H1 (cell line): ENCODE measurements at places on chromosomes 13 and 19. TPM values are rescaled to one million over a fixed set of nuclear protein-coding genes. Genes with fewer than 3 reads are reported as not detected.

DNA sequence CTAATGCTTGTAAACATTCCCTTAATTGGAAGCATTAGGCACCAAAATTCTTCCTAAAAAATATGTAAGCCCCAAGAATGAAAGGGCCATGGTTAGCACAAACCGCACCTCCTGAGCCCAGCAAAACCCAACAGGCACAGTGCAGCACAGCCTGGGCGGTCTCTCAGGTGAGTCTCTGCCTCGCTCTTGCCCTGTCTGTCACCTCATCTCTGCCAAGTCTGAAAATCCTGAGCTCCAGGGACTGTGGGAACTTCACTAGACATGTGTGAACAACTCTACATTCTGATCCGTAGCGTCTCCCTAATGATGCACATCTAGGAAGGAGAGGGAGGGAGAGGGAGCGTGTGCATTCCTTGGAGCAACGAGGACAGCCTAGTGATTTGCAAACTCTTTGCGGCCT, 88.8 kb upstream of the GJB6 start:
- DNase-seq = no peak

DNA sequence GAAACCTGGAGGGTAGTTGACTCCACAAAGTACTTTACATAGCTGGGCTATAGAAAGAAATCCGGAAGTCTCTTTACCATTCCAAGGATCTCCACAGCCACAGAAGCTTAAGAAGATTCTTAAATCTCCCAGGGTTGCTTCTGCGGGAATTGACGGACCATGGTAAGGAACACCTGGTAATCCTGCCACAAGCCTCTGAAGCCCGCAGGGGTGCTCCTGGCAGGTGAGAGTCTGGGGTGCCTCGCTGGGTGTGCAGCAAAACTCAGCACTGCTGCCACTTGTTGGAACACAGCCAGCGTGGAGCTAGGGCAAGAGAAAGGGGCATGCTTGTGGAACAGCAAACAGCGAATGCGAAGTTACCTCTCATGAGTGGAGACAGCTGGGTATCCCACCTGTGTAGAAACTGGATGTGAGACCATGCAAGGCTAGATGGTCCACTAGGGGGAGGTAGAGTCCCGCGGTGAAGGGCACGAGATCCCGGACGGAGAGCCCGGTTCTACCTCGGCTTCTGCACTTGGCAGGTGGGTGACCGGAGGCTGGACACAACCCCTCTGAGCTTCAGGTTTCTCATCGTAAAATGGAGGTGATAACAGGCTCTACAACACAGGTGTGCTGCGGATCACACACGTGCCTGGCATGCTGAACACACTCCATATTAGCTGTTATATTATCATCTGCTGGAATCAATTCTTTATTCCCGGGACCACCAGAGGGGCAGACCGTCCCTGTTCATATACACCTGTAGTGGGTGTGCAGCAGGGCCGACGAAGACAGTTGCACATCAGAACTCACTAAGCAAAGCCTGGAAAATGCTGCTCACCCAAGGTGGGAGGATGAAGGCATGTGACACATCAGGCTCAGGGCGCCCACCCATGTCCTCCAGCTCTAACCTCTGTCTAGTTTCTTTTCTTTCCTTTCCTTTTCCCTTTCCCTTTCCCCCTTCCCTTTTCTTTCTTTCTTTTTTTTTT, 24.1 kb upstream of the UBAC2 start:
- DNase-seq = peak; percentile 94

DNA sequence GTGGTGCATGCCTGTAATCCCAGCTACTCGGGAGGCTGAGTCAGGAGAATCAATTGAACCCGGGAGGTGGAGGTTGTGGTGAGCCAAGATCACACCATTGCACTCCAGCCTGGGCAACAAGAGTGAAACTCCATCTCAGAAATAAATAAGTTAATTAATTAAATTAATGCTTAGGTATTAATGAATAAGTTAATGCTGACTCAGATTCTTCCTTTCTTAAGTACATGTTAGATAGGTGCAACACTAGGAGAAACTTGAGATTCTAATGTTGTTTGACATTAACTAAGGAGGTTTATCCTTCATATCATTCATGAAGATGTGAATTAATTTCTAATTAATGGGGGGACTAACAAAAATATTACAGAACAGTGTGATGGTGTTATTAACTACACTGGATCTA, 812.6 kb upstream of the SPRY2 start:
- DNase-seq = no peak

- no peak for DNase-seq
Observed at GRCh38 chr13:42820451-42820850, 39.1 kb downstream of the FAM216B start.

- peak; percentile 91 for DNase-seq
Observed at GRCh38 chr19:48190288-48190884, 19.9 kb downstream of the ZSWIM9 start.

DNA sequence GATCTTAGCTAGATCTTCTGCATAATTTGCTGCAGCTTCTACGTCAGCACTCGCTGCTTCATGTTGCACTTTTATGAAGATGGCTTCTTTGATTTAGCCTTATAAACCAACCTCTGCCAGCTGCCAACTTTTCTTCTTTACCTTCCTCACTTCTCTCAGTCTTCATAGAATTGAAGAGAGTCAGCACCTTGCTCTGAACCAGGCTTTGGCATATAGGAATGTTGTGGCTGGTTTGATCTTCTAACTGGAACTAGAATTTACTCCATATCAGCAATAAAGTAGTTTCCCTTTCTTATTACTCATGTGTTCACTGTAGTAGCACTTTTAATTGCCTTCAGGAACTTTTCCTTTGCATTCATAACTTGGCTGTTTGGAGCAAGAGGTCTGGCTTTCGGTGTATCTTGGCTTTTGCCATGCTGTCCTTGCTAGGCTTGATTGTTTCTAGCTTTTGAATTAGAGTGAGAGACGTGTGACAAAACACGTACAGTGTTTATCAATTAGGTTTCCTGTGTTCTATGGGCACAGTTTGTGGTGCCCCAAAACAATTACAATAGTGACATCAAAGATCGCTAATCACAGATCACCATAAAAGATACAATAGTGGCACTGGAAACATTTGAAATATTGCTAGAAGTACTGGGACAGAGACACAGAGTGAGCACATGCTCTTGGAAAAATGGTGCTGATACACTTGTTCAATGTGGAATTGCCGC, 50.7 kb downstream of the NDFIP2 start:
- no peak for DNase-seq

DNA sequence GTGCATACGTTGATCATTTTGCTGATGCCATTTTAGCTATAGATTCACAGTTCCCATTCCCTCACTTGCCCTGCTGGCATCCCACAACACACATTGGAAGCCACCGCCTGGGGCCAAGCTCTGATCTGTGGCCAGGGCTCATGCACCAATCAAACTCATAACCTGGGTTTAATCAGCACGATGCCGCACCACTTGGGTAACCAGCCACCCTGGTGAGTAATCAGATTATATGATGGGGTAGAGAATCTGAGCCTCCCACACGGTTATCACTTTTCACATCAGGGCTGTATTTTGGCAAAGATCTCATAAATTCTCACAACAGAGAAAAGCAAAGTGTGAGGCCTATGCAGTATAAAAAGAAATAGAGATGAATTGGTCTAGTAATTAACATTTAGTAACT, 66.0 kb upstream of the TNFRSF19 start:
- no peak for DNase-seq

- no peak for DNase-seq
Observed at GRCh38 chr13:34034411-34034810, 216.5 kb downstream of the RFC3 start.

GRCh38 chr13:25776722-25777121, 275.1 kb downstream of the SHISA2 start:
- DNase-seq = no peak

- peak; percentile 99 for DNase-seq
Observed at GRCh38 chr19:4811328-4812131, 20.0 kb downstream of the TICAM1 start.

- no peak for DNase-seq
Observed at GRCh38 chr19:7628589-7629311, 595 bp downstream of the XAB2 start.

- DNase-seq = no peak
Observed at GRCh38 chr19:40689339-40690049, 957 bp downstream of the NUMBL start.

- no peak for DNase-seq
Observed at GRCh38 chr19:19169236-19170052, 619 bp downstream of the MEF2B start.

DNA sequence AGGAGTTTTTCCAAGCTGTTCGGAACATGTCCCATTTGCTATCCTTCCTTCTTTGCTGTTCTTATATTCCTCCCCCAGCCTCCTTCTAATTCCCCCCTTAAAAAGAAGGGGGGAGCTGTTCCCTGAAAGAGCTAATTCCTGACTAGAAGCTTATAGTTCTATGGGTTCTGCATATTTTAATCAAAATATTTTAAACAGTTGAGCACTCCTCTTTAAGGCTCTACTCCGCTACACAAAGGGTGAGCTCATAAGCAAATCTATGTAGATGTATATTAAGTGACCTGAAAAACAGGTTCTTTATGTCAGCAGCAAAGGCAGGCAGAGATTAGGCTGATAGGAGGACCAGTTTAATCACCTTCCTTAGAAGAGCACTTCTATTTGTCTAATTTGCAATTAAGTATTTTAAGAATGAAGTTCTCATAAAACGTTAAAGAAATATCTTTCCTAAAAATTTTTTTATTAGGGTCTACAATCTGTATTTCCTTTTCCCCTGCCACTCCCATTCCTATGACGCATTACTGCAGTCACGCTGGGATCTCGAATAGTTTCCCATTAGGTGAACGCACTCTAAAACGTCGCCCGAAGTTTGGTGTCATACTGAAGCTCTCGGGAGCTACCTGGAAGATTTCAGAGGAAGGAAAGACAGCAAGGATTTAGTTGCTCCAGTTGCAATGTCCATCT, 5.2 kb downstream of the EFNB2 start:
- DNase-seq = no peak

DNA sequence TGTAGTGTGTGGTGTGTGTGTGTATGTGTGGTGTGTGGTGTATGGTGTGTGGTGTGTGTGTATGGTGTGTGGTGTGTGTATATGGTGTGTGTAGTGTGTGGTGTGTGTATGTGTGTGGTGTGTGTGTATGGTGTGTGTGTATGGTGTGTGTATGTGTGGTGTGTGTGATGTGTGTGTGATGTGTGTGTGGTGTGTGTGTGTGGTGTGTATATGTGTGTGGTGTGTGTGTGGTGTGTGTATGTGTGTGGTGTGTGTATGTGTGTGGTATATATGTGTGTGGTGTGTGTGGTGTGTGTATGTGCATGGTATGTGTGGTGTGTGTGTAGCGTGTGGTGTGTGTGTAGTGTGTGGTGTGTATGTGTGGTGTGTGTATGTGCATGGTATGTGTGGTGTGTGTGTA, 1.7 kb downstream of the ATP12A start:
- no peak for DNase-seq

- DNase-seq = no peak
Observed at GRCh38 chr13:21522847-21523246, 63.7 kb upstream of the ZDHHC20 start.

- no peak for DNase-seq
Observed at GRCh38 chr13:33524086-33524485, 238.5 kb upstream of the STARD13 start.

DNA sequence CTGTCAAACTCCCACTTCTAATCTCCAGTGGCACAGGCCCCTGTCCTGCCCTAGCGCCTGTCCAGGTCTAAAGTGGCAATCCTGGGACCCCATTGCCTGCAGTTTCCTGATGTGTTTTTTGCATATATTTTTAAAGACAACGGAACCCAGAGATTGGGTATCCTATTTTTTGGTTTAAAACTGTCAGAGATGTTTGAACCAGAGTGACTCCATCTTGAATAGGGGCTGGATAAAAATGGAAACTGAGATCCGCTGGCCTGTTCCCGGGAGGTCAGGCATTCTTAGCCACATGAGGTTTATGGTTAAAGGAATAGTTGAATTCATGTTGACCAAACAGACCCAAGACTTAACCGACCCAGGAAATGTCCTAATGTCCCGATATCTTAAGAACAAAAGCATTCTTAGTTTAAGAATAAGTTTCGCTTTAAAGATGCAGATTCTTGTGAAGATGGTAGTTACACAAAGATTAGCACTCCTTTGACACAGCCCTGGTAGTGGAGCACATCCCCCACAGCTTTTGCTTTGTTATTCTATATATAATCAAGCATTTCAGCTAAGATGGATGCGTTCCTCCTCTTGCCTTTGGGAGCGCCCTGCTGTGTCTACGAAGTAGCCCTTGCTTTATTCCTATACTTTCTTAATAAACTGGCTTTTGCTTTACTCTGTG, 332.1 kb downstream of the UQCRFS1 start:
- peak; percentile 51 for DNase-seq

DNA sequence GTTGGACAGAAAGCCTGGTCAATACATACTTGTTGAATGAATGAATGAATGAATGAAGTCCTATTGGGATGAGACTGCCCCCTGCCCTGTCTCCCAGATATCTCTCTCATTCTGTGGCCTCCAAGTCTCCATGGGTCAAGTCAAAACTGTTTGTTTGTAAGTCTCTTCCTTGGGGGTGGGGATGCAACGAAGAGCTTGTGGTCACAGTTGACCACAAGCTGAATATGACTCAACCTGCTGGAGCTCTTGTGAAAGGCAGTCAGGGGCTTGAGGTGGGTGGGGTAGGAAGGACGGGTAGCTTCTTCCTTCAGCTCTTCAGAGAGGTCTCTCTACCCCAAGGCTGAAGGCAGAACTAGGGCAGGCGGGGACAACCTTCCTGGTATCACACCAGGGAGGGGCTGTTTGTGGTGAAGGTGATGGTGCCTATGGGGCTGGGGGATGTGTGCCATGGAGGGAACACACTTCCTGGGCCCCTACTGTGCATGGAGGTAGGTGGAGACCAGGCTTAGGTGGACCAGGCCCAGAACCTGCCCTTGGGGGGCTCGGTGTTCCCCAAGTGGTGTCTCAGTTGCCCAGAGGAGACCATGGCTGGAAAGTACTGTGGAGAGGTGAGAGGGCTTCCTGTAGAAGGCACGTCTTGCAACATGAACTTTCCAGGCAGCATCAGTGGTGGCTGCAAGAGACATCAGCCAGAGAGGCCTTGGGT, 8.0 kb downstream of the MYO1F start:
- no peak for DNase-seq

GRCh38 chr19:42261763-42262162, 6.8 kb upstream of the ERF start:
- no peak for DNase-seq

KIR2DL3 gene
- polyA plus RNA-seq = not detected in 2 replicates

FUT1 gene
- 7.4 and 12.4 TPM in 2 replicates for polyA plus RNA-seq

ZNF667 gene
- polyA plus RNA-seq = 3.1 and 4.4 TPM in 2 replicates

GIPC3 gene
- polyA plus RNA-seq = 1.0 and 1.3 TPM in 2 replicates

OVOL3 gene
- 0.31 and 0.45 TPM in 2 replicates for polyA plus RNA-seq

PRR19 gene
- polyA plus RNA-seq = 7.5 and 8.9 TPM in 2 replicates

ZNF329 gene
- polyA plus RNA-seq = 5.0 and 5.8 TPM in 2 replicates

IFI30 gene
- 59.5 and 62.4 TPM in 2 replicates for polyA plus RNA-seq

SIGLEC12 gene
- not detected in 2 replicates for polyA plus RNA-seq

LGALS4 gene
- 0.32 and 0.71 TPM in 2 replicates for polyA plus RNA-seq

LILRA2 gene
- polyA plus RNA-seq = not detected in 2 replicates

CFAP97D2 gene
- polyA plus RNA-seq = not detected in 2 replicates

ZIM2 gene
- not detected in 2 replicates for polyA plus RNA-seq

ZNF585A gene
- 4.8 and 8.3 TPM in 2 replicates for polyA plus RNA-seq

DACT3 gene
- polyA plus RNA-seq = 1.8 and 1.9 TPM in 2 replicates

DLEU7 gene
- 4.0 and 5.2 TPM in 2 replicates for polyA plus RNA-seq
